ENCODE measurements at places on chromosomes 4 and X. TPM values are rescaled to one million over a fixed set of nuclear protein-coding genes. Genes with fewer than 3 reads are reported as not detected.

CCNA2 gene
- total RNA-seq, result 4.0 TPM

ASB9 gene
- 1.3 TPM for total RNA-seq

CRMP1 gene
- total RNA-seq, result 4.4 TPM

C4orf33 gene
- total RNA-seq, result 42.2 TPM

PDCL2 gene
- not detected for total RNA-seq

GAB3 gene
- total RNA-seq, result 1.3 TPM

IBSP gene
- not detected for total RNA-seq

GSX2 gene
- not detected for total RNA-seq

FATE1 gene
- not detected for total RNA-seq

PNMA3 gene
- 0.17 TPM for total RNA-seq

HSD17B11 gene
- total RNA-seq, result 142 TPM

MID2 gene
- 29.0 TPM for total RNA-seq

WNK3 gene
- total RNA-seq, result 0.27 TPM

RRH gene
- not detected for total RNA-seq

DNA sequence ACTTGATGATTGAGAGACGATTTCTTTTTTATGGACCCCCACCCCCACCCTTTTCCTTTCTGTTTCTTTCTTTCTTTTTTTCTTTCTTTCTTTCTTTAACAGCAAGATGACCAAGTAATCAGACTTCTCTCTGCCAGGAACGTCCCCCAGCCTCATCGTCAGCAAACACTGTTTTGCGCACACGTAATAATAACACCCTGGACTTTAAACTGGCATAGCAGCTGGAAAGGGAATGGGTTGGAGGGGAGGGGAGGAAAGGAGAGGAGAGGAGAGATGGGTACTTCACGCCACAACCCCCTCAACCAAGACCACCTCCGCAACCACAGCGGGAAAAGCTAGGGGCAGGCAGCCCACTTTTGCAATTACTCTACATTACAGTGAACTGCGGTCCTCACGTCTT lies 1.1 kb downstream of the GABRA2 start:
- DNase-seq, result no peak

GRCh38 chr4:54104907-54105306 lies 4.9 kb downstream of the GSX2 start:
- no peak for DNase-seq

DNA sequence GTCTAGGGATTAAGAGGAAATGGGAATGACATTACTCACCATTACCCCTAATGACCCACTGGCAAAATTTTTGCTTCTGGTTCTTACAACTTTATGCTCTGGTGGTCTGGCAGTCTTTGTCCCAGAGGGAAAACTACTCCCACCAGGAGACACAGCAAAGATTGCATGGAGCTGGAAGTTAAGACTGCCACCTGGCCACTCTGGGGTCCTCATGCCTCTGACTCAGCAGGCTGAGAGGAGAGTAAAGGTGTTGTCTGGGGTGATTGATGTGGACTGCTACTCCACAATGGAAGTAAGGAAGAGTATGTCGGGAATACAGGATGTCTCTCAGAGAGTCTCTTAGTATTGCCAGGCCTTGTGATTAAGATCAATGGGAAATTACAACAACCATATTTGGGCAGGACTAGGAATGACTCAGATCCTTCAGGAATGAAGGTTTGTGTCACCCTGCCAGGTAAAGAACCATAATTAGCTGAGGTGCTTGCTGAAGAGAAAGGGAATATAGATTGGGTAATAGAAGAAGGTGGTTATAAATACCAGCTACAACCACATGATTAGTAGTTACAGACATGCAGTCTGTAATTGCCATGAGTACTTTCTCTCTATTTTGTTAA lies 215.5 kb downstream of the GPAT3 start:
- no peak for DNase-seq

- peak; percentile 44 for DNase-seq
Measured at GRCh38 chr4:141132072-141132708, 1.1 kb downstream of the RNF150 start.

- no peak for DNase-seq
Measured at GRCh38 chrX:122703762-122704161, 480.3 kb upstream of the GRIA3 start.

DNA sequence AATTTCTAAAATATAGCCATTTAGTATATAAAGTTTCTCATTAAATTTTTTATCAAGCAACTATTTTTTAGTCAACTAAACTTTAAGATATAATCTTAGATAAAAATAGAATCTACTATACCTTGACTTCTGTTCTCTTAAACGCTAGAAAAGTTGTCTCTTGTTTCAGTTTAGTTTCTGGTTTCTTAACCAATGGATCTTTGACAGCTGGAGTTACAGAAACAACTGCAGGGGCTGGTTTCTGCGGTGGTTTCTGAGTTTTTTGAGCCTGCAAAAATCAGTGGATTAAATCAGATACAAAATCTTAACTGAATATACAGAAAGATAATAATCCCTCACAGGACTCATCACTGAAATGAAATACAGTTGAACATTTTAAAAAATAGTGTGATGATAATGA lies 21.9 kb downstream of the INTS12 start:
- DNase-seq, result no peak

GRCh38 chr4:161949946-161950725 lies 213.7 kb downstream of the FSTL5 start:
- no peak for DNase-seq

DNA sequence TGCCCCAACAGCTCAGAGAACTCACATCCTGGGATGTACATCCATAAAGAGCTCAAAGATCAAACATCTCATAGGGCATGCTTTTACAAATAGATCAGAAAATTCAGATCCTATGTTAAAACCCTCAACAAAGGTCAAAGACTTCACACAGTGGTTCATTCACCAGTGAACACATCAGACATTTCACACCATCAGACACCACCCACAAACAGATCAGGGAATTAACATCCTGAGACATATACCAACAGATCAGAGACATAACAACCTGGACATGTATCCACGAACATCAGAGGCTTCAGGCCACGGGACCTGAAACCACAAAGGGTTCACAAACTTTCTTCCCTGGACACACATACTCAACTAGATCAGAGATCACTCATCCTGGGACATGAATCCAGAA lies 23.4 kb downstream of the SUV39H1 start:
- DNase-seq, result no peak

DNA sequence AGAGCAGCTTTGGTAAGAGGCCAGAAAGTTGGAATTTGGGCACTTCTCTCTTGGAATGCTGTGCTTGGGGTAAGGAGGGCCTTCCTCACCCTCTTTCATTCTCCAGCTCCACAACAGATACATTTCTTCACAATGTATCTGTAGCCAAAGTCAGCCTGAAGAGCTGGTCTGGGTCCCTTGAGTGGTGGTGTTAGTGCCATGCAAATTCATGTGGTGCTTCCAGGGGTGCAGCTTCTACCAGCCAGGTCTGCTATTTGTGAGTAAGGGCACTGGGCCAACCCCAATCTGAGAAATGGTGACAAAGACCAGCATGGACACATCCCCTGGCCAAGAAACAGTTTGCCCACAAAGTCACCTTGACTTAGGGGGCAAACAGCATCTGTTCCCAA lies 17.8 kb downstream of the AMER1 start:
- DNase-seq, result no peak

GRCh38 chrX:125132274-125132673 lies 187.4 kb upstream of the TEX13C start:
- DNase-seq, result no peak

GRCh38 chr4:110271986-110272385 lies 73.6 kb upstream of the ELOVL6 start:
- DNase-seq, result no peak

DNA sequence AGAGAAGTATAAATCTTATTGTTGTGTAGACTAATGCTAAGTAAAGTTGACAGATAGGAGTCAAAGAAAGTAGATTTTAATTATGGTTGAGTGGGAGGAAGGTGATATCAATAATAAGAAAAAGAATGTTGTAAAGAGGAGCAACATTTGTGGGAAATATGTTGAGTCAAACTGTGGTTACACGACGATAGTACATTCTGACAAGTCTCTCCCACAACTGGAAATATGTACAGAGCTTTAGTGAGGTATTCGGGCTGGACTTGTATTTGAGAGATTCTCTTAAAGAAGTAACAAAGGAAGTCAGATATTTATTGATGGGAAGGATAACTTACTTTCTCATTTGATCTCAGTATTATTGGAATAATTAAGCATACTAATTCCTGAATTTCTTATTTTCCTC lies 525.3 kb upstream of the MAGEB2 start:
- DNase-seq, result no peak

DNA sequence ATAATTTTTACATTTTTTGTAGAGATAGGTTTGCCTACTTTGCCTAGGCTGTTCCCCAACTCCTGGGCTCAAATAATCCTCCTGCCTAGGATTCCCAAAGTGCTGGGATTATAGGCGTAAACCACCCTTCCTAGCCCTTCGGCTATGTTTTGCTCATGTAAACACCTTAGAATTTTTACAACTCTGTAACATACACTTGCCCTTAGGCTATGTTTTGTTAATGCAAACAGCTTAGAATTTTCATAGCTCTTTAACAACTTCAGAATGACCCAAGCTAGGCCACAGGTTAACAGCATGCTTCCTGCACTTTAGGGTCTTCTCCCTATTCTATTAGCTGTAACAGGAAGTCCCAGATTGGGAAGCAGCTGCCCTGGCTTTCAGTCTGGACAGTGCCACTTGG lies 24.2 kb downstream of the KLHL15 start:
- DNase-seq, result no peak

GRCh38 chr4:26218677-26219605 lies 101.9 kb upstream of the RBPJ start:
- no peak for DNase-seq

GRCh38 chr4:13522282-13523104 lies 21.8 kb downstream of the NKX3-2 start:
- DNase-seq, result no peak

DNA sequence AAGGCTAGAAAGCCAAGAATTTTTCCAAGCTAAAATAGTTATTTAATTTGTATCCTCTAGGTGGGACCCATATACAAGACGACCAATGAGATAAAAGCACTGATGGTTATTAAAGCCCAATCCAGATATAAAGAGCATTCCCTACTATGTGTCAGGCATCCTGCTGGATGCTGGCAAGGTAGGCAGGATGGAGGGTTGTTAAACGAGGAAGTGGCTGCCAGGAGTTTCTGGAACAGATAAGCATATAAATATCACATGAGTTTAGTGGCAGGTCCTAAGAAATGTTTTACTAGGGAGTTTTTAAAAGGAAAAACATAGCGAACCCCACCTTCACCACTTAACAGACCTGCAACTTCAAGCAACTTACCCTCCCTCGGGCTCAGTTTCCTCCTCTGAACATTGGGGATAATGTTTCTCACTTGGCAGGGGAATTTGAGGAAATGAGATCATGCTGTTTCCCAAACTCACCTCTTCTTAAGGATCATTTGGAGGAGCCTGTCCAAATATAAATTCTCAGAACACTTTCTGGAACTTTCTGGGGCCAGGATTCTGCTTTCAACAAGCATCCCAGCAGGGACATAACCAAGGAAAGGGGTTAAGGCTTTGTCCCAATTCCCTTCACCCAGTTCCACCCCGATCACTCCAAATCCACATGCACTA lies 94.3 kb upstream of the LDB2 start:
- no peak for DNase-seq

DNA sequence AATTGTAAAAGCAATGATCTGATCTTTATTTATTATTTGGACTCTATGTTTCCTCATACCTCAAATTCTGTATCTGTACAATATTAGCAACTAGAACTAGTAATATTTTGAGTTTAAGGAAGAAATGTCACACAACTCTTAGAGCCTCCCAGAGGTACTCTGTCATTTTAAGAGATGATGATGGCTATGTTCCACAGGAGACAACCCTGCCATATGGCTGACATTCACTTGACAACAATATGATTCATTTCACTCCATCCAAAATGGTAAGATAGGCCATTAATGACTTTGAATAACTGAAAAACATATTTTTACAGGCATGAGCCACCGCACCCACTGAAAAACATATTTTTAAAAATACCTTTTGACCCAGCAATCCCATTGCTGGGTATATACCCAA lies 190.3 kb downstream of the MAML3 start:
- DNase-seq, result no peak

DNA sequence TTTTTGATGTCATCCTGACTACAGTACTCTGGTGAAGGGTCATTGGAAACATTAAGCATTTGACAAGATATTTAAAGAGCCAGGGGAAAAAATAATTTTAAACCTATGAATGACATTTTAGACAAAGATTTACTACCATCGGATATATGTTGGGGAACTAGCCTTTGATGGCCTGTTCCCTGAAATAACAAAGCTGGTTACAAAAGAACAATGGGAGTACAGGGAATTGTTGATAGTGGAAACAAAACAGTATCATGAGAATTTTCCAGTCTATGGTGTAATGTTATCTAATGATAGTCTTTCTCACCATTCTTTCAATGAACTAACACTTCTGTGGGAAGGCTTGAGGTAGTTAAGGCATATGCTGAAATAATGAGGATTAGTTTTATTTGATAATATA lies 125.9 kb upstream of the KLHL4 start:
- DNase-seq, result no peak

DNA sequence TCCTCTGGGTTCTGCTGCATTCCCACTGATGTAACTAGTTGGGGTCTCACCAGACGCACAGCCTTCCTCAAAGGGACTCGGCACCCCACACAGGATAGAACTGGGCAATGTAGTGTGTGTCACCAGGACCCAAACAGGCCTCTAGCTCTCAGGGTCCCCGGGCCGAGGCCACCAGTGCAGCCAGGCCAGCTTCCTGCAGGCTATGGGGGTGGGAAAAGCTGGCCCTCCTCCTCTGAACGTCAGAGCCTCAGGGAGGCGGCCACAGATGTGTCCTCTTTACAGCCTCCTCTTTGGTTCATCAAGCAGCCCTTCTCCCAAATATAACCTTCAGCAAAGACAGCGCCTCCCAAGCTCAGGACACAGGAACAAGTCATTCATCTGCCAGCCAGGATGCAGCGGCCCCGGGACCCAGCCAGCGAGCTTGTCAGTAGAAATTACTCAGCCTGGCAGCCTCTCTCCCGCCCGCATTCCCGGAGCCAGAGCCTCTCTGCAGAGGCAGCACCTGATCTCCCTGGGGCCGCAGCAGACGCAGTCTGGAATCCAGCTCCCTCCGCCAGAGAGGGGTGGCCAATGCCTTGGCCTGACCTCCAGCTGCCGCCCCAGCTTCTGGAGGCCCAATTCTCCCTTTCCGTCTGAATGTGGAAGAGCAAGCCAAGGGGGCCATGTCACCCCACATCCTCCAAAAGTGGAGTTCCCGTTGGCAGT lies 288.5 kb downstream of the FBXW7 start:
- DNase-seq, result no peak

DNA sequence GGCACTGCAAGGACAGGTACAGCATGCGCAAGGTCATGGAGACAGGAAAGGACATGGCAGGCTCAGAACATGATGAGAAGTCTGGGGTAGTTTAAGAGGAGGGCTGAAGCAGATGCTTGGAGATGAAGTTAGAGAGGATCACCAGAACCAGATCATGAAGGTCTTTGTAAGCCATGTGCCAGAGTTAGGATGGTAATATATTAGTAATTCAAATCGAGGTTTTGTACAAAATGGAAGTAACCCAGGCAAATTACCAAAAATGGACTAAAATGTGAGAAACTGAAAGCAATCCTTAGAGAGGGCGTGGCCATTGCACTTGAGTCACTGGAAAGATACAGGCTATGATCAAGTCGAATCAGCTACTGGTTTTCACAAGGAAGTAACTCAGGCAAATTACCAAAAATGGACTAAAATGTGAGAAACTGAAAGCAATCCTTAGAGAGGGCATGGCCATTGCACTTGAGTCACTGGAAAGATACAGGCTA lies 13.5 kb downstream of the RXFP1 start:
- DNase-seq, result no peak

- DNase-seq, result no peak
Measured at GRCh38 chrX:13700380-13700779, 11.5 kb downstream of the RAB9A start.

All from mucosa of descending colon (tissue), 3 donors.